ENCODE measurements at places on chromosomes 11 and 22.

- no peak for DNase-seq
Measured at GRCh38 chr11:85737738-85738137, 51.7 kb upstream of the CCDC89 start.

DNA sequence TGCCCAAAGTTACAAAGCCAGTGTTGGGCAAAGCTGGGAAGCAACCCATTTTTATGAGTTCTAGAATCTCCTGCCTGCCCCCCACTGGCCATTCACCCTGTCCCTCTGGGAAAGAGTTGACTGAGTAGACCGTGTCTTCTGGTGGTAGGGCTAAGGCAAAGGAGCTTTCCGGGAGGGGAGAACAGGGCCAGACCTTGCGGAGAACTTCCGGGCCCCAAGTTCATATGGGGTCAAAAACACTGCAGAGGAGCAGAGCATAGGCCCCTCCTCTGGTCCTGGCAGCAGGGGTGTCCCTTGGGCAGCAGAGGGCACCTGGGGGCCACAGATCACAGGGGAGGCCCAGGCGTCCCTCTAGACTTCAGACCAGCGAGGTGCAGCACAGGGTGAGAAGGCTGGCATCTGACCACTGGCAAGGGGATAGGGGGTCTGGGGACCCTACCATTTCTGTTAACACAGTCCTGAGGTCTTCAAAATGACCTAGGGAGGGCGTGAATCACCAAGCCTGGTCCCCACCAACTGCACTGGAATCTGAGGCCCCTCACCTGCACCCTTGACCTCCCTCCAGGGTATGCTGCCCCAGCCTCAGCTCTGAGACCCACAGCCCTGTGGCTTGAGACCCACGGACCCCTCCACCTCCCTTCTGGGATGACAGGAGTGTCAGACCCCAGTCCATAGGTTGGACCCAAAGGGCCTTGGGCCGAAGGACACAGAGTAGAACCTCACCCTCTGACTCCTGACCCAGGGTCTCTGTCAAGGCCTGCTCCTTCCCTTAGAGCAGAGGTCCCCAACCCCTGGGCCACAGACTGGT, 1.3 kb upstream of the ARAP1 start:
- peak; percentile 59 for DNase-seq

DNA sequence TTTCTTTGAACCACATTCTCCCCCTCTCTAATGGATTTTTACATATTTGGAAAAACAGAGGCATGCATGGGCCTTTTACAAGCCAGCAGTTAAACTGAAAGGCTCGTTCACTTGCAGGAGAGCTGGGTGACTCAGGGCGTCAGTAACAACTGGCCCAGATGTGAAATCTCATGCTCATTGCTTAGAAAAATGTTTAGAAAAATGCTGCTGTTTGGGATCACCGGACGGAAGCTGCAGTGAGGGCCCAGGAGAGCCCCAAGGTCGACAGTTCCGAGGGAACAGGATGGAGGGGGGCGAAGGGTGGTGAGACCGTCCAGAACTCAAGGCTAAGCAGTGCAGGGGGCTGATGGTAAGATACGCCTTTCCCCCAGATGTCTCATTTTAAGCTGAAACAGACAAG, 41.7 kb upstream of the SMTN start:
- DNase-seq: no peak

DNA sequence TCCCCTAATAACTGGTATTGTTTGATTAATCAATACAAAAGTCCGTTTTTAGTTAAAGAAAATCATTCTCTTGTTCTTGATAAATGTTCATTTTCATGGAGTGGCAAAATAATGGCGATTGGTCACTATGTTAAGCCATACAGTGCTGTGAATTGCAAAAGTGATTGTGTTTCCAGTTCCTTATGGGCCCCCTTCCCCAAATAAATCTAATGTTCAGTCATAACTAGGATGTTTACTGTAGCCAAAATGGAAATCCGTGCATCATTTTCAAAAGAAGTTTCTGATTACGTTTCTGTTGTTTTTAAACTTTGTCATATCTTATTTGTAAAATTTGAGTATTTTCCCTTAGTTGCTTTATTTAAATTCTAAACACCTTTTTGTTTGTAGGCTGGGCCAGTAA, 845 bp downstream of the RBM7 start:
- DNase-seq: peak; percentile 5

DNA sequence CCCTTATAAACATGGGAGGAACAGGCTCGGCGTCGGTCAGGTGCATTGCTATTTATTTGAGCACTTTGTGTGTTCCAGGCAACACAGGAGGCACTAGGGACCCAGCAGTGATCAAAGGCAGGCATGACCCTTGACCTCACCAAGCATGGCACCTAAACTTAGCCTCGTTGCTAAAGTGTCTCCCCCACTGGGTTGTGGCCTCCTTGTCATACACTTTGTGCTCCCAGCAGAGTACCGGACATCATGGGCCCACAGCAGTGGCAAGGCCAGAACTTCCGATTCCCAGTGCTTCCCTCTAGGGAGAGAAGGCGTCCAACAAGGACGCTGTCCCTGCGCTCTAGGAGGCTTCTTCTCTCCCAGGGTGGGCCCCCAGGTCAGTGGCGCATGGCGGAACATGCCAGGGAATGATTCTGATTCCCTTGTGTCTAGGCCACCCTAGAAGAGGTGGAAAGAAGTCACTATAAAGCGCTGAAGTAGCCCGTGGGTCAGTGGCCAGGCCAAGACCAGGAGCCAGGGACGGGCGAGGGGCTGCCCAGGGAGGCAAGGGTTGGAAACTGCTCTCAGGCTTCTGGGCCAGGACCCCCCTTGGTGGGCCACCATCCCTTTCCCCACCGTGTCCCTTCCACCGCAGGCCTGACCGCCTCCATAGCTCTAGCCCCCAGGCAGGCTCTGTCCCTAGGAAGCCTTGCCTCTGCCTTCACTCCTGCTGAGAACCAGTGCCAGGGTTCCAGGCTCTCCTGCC, 19.7 kb downstream of the TOM1 start:
- DNase-seq: no peak

GRCh38 chr11:2142300-2142759, 3.1 kb upstream of the IGF2 start:
- DNase-seq: no peak

GRCh38 chr11:81673001-81673400, 1060.7 kb downstream of the FAM181B start:
- DNase-seq: no peak

GRCh38 chr11:125464666-125465065, 31.4 kb downstream of the FEZ1 start:
- no peak for DNase-seq

GRCh38 chr11:120279502-120279901, 39.6 kb downstream of the POU2F3 start:
- no peak for DNase-seq

DNA sequence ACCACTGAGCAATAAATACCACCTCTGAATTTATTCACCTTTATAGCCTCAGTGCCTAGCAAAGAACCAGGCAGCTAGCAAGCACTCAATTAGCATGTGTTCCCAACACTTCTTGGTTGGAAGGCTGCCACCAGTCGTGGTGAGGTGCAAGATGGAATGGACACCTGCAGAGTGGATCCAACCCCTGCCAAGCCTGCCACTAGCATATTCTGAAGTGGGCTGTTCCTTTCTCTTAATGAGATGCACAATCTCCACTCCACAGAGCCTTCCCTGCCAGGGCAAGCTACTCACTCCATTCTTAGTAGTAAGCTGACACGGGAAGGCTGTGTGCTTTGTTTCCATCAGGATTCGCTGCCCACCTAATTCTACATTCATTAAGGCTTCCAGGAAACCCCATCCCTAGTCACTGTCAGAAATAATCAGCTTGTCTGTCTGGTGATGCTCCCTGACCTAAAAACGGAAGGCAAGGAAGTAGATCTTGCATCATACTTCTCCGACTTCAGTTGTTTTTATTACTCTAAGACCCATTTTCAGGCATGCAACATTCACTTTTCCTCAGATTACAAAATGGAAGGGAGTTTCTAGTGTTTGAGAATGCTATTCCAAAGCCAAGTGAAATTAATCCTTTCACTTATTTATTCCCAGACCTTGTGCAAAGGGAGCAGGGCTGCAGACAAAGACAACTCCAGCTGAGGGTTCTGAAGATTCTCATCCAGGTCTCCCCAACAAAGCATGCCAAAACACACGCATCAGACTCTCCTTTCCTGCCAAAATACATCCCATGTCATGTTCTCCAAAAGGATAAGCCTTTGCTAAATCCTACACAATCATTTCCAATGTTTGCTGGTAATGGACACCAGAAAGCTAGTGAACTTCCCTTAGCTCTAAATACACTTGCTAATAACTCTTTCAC, 128.0 kb downstream of the TENM4 start:
- peak; percentile 7 for DNase-seq

DNA sequence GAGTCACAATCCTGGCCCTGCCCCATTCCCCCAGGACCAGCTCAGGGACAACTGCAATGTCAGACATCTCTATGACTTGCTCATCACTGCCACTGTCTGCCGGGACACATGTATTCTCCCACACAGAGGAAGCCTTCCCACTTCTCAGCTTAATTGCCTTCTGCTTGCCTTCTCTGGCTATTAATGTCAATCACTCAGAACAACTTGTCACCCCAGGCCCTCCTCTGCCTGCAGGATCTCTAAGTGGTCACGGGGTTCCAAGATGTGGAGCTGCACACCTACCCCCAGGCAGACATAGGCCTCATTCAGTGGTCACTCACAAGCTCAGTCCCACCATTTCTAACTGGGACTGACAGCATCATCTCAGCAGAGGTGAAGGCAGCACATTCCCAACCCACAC, 15.1 kb downstream of the PLEKHA7 start:
- DNase-seq: no peak

DNA sequence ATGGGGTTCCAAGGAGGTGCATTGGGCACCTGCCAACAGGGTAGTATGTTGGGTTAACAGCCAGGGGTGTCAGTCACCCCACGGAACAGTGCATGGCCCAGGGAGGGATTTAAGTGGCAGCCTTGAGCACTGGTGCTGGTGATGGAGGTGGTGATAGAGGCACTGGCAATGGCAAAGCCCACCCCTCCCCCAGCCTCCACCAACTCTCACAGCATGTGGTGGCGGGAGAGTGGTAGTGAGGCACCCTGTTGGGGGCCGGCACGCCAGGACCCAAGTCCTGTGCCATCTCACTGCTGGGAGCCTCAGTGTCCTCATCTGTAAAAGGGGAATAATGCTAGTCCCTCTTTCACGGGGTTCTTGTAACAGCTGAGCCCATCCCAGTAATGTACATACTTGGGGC, 81.5 kb downstream of the MPPED1 start:
- DNase-seq: no peak

DNA sequence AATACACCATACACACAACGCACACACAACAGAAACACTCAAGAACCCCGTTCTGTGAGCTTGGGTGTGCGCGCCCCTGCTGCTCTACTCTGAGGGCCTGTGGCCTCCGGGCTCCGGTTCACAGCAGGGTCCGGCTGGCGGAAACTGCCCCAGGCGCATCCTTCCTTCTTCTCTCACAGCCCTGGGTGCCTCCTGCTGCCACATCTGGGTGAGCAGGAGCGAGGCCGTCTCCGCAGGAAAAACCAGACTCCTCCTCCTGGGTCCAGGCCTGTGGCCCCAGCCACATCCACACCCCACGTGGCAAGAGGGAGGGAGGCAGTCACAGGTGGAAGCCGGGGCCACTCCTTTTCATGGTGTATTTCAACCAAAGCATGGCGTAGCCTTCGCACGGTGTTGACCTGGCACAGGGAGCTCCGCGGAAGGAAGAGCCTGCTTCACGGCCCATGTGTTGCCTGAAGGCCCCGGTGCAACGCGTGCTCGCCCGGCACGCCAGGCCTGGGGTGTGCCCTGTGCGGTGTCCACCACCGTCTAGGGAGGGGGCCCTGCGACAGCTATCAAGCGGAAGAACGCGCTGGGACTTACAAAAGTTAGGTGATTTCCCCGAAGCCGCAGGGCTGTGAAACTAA, 1502.7 kb downstream of the TBC1D22A start:
- no peak for DNase-seq

GRCh38 chr22:35051791-35052190, 14.2 kb upstream of the ISX start:
- DNase-seq: no peak

DNA sequence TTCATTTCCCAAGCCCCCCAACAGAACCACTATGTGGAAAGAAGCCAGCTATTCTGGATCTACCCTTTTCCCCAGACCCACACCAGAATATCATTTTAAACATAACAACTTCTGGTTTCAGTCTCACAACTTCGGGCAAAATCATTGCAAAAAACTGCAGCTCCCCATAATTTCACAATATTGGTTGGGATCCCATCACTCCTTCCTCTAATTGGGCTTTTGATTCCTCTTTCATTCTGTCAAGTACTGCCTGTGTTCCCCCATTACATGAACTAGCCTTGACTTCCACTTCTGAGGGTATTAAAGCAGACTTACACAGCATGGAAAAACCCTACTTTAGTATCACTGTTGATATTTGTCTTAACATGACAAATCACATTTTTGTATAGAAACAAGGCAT, 4.1 kb upstream of the APOL3 start:
- peak; percentile 45 for DNase-seq

- peak; percentile 66 for DNase-seq
Measured at GRCh38 chr11:46969379-46969778, 32.8 kb downstream of the CSTPP1 start.

DNA sequence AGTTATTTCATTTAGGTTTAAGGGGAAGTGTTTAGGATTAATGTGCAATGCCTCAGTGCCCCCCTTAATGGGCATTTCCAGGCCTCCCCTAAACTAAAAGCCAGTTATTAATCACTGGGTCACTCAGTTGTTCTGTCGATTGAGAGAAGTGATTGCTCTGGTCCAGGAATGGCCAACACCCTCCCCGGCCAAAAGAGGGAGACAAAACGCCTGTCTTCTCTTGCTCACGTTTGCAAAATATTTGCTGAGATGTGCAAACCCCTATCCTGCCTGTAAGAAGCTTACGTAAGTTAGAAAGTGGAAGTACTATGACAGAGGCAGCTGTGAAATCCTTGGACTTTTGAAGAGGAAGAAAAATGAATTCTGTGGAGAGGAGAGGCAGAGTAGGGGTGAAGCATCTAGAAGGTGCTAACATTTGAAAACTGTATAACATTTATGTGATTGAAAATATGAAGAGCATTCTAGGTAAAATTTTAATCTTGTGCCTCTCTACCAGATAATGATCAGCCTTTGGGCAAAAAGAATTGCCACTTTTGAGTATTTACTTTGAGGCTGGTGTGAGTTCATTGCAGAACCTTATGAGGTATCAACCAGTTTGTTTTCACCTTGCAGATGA, 37.7 kb downstream of the NTM start:
- DNase-seq: peak; percentile 55
